ENCODE measurements at places on chromosomes 11 and 22.

GRCh38 chr11:62108971-62109404 lies 14.8 kb upstream of the INCENP start:
- DNase-seq: no peak

GRCh38 chr11:35598254-35599125 lies 19.8 kb upstream of the FJX1 start:
- peak; percentile 39 for DNase-seq

DNA sequence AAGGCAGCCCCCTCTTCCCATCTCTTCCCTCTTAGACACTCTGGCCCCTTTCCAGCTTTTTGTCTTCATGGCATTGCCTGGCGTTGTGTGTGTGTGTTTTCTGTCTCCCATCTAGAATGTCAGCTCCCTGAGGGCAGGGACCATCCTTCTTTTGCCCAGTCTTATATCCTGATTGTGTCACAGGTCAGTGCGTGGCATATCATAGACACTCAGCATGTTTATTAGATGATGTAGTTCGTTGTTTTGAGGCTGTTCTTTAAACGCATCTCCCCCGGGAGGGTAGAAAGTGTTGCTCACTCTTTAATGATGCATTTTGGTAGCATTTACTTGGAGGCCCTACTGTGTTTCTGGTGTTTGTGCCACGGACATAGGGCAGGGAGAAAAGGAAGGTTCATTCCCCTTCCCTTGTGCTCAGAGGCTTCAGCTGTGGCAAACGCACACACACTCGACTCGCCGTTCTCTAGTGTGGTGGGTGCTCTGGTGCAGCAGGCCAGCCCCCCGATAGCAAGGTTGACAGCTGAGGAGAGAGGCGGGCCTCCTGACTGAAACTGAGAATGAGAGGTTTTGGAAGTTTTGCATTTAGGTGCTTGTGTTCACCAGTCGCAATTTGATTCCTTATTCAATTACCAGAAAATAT lies 60.2 kb downstream of the TNRC6B start:
- no peak for DNase-seq

- DNase-seq: no peak
Observed at GRCh38 chr11:97123237-97123636, 733.4 kb downstream of the JRKL start.
